Fibroblast of skin of left biceps (primary cell): ENCODE measurements at places on chromosomes 6 and 20.
A peak's percentile ranks its signal among the peaks of the same experiment; 100 is the strongest.

- DNase-seq: no peak
Measured at GRCh38 chr20:40681165-40681564, 7.9 kb downstream of the MAFB start.

DNA sequence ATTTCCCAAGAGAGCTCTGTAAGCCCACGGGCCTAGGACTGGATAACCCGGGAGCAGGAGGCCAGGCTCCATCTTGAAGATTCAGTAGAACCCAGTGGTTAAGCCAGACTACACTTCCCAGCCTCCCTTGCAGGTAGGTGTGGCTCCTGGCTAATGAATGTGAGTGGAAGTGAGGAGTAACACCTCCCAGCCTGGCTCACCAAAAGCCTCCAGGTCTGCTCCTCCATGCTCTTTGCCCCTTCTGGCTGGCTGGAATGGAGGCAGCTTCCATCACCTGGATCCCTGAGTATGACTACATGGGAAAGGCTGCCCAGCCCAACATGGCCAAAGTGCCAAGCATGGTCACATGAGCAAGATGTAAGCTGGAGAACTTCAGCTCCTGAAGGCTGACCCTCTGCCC, 9.7 kb downstream of the LRRN4 start:
- no peak for DNase-seq

DNA sequence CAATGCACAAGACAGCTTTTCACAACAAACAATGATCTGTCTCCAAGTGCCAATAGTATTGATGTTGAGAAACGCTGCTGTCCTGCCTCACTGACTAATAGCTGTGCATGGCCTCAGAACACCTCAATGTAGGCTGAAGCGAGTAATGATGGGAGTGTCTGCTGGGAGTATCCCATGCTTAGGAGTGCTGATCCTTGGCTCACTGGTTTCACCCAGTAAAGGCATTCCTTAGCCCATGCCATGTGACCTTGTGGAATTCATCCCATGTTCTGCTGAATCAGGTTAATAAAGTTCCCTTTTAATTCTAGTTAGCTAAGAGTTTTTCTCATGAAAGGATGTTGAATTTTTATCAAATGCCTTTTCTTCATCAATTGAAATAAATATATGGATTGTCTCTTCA, 3.8 kb upstream of the WFDC12 start:
- no peak for DNase-seq

GRCh38 chr6:113936093-113936934, 34.6 kb downstream of the HDAC2 start:
- peak; percentile 42 for DNase-seq

GRCh38 chr6:43123461-43124314, 47.4 kb upstream of the SRF start:
- DNase-seq: no peak

DNA sequence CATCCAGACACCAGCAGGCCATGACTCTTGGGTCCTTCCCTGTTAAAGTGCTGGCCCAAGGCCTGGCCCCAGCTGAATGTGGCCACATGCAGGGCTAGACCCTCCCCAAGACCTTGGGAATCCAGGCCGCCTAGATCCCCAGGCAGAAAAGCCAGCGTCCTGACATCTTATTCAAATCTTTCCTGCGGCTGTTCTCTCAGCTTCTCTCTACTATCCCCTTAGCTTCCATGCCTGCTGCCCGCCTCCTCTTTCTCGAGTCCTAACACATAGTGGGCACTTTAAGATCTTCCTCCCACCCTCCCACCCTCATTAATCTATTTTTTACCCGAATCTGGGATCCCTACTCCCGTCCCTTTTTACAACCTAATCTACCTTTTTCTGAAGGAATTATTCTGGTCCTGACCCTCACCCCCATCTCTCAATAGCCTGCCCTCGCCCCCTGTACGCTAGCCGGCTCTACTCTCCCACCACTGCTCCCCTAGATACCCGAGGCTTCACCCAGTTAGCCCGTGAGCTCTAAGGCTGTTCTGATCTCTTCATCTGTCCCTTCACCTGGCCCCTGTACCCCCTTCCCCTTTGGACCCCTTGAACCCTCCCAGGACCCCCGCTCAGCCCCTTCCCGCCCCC, at the start of gene CCHCR1:
TSS of gene CCHCR1 (minus strand) at position 290 of the 627 bp plus-strand sequence. CDS start at position 88, 202 bp downstream.
- DNase-seq: no peak

DNA sequence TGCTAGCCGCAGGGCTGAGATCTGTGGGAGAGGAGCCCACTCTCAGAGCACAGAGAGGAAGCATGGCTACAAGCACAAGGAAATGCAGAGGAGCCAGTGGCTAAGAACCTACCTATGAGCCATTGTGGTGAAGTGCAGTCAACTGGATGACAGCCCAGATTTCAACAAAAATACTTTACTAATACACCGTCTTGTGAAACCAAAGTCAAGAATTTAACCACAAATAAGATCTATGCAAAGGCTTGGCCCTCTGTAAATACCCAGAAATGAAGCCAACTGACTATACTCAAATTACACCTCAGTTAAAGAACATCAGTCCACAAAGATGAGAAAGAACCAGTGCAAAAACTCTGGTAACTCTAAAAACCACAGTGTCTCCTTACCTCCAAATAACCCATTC, 40.1 kb upstream of the PTCHD4 start:
- DNase-seq: peak; percentile 13

GRCh38 chr6:156857573-156857972, 80.4 kb downstream of the ARID1B start:
- no peak for DNase-seq

GRCh38 chr20:61521687-61522420, 269.8 kb downstream of the CDH4 start:
- DNase-seq: no peak

DNA sequence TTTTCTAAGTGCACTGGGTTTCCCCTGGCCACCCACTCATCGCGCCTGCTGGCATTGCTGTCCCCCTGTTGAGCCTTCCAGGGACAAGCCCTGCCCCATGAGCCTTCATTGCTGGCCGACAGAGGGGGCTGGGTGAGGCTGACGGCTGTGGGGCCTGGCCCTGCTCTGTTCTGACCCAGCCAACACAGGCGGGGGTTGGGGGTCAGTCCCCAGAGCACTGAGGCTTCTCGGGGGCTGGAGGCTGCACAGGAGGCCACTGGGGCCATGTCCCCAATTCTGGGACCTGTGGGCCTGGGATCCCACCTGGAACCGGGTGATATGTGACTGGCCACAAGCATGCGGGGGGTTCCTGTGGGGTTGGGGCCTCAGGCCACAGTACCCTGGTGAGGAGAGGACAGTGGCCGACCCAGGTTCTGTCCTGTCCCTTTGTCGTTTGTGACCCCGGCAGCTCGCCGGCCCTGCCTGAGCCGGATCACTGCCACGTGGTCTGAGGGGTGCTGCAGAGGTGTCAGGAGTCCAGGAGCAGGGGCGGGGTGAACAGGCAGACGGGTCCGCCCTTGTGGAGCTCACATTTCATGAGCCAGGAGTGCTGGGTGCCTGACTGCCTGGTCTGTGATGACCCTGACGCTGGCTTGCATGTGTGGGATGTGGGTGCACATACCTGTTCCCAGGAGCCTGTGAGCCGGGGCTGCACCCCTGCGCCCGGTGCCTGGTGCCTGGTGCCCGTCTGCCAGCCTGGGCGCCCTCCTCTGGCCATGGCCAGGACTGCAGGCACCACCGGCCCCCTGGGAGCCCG, 2.1 kb upstream of the COL20A1 start:
- DNase-seq: no peak
